ENCODE measurements at places on chromosomes 3 and 15.

- no peaks in the 10 kb centered on the region for H3K36me3 ChIP-seq
- H3K27ac ChIP-seq: no peak overlapping the region
- H3K4me1 ChIP-seq: no peaks in the 10 kb centered on the region
- no peak for DNase-seq
- no peak overlapping the region for H3K4me3 ChIP-seq
Observed at GRCh38 chr15:89825271-89825940, 10.8 kb upstream of the ANPEP start.

- H3K4me3 ChIP-seq: no peak overlapping the region
- no peaks in the 10 kb centered on the region for H3K27me3 ChIP-seq
- no peaks in the 10 kb centered on the region for H3K36me3 ChIP-seq
- H3K4me1 ChIP-seq: no peaks in the 10 kb centered on the region
Observed at GRCh38 chr3:141063831-141064230, 12.7 kb downstream of the SPSB4 start.

DNA sequence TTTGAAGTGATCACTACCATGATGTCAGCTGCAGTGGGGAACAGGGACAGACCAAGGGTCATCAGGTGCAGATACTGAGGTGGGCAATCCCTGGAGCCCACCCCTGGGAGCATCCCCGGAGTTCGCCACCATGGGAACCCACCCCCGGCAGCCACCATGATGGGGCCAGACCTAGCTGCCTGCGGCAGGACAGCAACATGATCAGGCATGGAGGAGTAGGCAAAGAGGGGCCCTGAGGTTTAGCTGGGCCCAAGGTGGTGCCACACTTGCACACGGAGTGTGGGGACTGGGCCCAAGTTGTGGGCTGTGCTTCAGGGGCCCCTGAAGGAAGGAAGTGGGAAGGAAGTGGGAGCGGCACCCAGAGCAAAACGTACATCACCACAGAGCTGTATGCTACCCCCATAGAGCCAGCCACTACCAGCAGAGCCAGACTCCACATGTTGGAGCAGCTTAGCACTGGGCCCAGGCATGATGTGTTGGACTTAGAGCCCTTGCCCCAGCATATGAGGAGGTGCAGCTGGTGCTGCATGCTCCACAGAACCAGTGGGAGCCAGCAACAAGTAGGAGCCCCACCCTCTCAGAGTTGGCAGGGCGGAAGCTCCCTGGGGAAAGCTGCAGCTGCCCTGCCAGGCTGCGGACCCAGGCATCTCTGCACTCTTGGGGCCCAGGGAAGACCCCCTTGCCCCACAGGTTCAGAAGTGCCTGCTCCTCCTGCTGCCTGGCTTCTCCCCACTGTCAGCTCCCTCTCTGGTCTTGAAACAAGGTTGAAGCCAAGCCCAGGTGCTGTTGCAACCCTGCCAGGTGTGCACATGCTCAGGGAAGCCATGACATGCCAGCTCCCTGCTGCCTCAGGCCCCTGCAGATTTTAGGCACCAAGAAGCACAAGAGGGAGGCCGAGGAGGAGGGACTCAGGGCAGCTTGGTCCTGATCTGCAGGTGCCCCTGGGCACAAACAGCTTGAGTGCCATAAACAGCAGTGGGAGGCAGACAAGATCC is 515.3 kb downstream of the ZBBX start:
- H3K27me3 ChIP-seq: no peaks in the 10 kb centered on the region
- no peaks in the 10 kb centered on the region for H3K36me3 ChIP-seq
- H3K27ac ChIP-seq: no peak overlapping the region
- no peaks in the 10 kb centered on the region for H3K4me1 ChIP-seq
- DNase-seq: no peak

- no peak overlapping the region for H3K27ac ChIP-seq
- H3K4me1 ChIP-seq: no peaks in the 10 kb centered on the region
- no peak for DNase-seq
- peaks cover 4% of the 10 kb centered on the region for H3K36me3 ChIP-seq
Observed at GRCh38 chr3:16428612-16429011, 84.9 kb downstream of the RFTN1 start.

DNA sequence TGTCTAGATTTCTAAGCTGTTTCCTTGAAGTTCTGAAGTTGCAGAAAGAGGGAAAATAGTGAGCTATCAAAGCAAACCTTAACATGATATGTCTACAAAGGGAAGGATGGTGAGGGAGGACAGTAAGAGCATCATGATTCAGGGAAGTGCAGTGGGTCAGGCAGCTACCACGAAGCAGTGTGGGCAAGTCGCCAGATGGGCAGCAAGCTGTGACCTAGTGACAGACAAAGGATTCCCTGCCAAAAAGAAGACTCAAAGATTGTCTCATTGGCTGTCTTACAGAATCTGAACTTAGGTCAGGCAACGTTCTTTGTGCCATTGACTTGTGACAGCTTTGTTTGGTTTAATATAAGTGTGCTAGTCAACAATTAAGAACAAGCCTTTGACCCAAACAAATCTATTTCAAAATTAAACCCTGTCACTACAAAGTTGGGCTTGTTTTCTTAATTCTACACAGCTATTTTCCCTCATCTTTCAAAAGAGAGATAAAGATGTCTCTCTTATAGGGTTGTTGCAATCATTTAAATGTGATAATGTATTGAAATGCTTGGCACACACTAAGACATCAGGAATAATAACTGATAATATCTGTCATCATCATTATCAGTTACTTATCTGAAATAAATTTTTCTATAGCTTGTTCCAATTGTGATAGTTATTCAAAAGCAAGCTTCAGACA is 153.3 kb downstream of the ECT2 start:
- no peak overlapping the region for H3K4me3 ChIP-seq
- DNase-seq: no peak
- no peaks in the 10 kb centered on the region for H3K27me3 ChIP-seq
- no peak overlapping the region for H3K27ac ChIP-seq
- H3K4me1 ChIP-seq: no peaks in the 10 kb centered on the region

DNA sequence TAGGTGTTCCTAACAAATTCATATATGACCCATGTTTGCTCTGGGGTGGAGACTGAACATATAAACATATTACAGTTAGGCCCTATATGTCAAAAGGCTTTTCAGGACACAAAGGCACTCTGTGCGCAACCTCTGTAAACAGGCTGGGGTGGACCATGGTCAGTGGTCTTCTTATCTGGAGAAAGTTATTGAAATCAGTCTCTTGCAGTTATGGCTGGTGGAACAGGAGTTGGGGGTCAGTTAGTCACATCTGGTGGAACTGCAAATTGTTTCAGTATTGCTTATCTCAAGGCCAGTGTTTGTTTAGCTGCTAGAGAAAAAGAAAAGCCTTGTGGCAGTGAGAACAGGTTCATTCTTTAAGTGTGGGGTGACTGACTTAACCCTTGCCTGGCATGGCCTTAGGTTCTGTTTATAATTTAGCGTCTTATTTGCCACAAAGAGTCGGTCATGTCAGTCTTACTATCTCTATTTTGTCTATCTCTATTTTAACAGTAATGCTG is 5.9 kb upstream of the GP9 start:
- no peak for DNase-seq
- H3K4me3 ChIP-seq: no peak overlapping the region
- no peaks in the 10 kb centered on the region for H3K36me3 ChIP-seq
- no peak overlapping the region for H3K27ac ChIP-seq
